ENCODE measurements at places on chromosomes 2 and 18. TPM values are rescaled to one million over a fixed set of nuclear protein-coding genes. Genes with fewer than 3 reads are reported as not detected.

GRCh38 chr2:70226781-70227180, 21.6 kb downstream of the TIA1 start:
- ATAC-seq, result no peak

GRCh38 chr2:171512014-171512413, 10.3 kb upstream of the CYBRD1 start:
- ATAC-seq, result no peak

- no peak for ATAC-seq
These were observed 26.4 kb upstream of the ATRAID start for GRCh38 chr2:27185331-27186026.

- ATAC-seq, result no peak
These were observed 55.2 kb downstream of the TTC21B start for GRCh38 chr2:165898381-165898780.

DNA sequence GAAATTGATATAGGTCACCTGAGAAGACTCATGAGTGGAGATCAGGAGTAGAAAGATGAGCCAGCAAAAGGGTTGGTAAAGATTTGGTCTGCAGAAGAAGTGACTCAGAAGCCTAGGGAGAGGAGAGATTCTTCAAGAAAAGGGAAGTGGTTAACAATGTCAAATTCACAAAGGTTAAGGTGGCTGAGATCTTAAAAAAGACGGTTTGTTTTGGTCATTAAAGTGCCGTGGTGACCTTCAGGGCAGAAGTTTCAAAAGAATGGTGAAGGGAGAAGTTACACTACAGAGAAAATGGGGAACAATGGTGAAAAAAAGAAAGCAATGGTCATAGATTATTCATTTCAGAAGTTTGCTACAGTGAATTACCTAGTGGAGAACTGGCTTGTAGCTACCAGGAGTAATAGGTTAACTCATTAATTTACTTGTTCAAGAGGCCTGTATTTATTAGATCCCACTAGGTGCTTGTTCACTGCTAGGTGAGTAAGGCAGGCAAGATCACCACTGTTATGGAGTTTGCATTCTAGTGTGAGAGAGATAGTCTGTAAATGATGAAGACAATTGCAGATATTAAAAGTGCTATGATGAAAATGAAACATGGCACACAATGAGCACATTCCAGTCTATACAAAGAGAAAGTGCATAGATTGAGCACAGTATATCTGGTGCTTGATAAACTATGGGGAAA, 43.0 kb downstream of the FBXO48 start:
- ATAC-seq, result no peak

DYNC1I2 gene
- 138 TPM for total RNA-seq

DNA sequence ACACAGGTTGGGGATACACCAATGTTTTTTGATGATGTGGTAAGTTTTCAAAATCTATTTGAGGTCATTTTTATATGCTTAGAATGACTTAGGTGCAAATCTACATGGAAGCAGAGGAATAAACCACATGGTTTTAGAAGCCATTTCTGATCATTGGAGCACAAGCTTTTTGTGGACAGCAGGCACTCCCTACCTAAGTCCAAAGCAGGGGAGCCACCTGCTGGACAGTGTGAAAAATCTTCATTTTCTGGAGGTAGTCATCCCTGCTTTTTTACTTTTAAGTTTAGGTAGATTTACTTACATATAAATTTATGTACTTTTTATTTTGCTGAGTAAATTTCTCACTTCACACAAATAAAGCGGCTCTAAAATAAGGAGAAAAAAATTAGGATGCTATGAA, 323.2 kb downstream of the PLCL1 start:
- ATAC-seq, result peak; percentile 76

PAPOLG gene
- total RNA-seq, result 15.2 TPM

DNA sequence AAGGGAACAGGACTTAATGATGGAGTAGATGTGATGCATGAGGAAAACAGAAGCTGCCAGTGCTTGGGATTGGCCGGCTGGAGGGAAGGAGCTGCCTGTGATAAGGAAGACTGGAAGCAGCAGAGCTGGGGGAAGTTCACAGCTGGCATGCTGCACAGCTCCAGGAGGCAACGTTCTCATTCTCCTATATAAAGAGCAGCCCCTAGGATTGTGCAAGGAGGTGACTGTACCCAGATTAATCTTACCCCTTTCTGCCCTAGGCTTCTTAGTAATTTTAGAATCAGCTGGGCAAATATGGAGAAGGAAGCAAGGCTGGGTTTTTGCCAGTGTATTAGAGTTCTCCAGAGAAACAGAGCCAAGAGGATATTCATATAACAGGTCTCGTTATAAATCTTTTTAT, 155.8 kb downstream of the ALPK2 start:
- no peak for ATAC-seq

- ATAC-seq, result peak; percentile 98
These were observed 329.9 kb downstream of the DLGAP1 start for GRCh38 chr18:4125224-4125623.

GALNT3 gene
- total RNA-seq, result 1.9 TPM

- no peak for ATAC-seq
These were observed 20.5 kb downstream of the THAP4 start for GRCh38 chr2:241616168-241617125.

GRCh38 chr18:34543356-34543755, 166.7 kb upstream of the DTNA start:
- no peak for ATAC-seq

SLC23A3 gene
- 0.13 TPM for total RNA-seq

GRCh38 chr2:239839306-239839705, 185.8 kb downstream of the NDUFA10 start:
- no peak for ATAC-seq

KCNG2 gene
- 0.18 TPM for total RNA-seq

DNA sequence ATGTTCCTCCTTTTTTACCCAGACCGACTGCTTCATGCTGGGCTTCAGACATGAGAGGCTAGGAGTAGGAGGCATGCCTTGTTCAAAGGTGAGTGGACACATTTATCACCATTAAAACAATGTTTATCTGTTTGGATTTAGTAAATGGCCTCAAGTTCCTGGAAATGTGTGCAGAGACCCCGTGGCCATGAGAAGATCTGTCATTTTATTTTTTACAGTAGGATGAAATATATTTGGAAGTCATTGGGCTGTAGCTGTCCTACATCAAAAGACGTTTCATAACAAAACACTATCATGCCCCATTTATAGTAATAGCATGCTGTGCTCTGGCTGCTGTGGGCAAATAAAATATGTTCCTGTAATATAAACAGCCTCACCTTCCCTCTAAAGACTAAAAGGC, 403.9 kb upstream of the TNP1 start:
- ATAC-seq, result peak; percentile 54

GRCh38 chr2:189803431-189803830, 19.2 kb downstream of the PMS1 start:
- ATAC-seq, result no peak

GRCh38 chr2:65681503-65681902, 249.1 kb upstream of the SPRED2 start:
- ATAC-seq, result no peak

DNA sequence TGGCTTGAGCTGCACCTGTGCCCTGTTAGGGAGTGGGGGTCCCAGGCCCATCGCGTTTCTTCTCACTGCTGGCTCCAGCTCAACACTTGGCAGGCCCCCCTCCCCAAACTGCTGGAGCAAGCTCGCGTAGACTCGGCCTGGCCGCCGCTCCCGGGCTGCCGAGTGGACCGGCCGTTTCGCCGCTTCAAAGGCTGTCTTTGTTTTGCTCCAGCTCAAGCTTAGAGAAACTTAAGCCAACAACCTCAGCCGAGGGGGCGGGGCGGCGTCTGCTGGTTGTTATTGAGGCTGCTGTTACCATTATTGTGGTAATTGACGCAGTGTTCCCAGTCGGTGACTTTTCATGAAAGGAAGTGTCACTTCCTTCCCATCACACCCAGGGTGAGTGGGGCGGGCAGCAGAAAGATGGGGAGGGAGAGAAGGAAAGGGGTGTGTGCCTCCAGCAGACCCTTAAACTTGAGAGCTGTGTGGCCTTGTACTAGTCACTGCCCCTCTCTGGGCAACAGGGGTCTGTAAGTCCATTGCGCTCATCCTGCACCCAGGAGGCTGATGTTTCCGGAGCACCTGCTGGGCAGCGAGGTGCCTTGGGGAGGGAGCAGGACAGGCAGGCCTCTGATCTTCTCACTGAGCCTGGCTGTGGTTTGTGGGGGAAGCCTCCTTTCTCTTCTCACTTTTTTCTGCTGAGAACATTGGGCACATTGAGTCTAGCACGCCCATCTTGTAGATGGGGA, 2.1 kb downstream of the ARID5A start:
- no peak for ATAC-seq

GRCh38 chr2:54939446-54940118, 110.7 kb downstream of the RTN4 start:
- no peak for ATAC-seq

DNA sequence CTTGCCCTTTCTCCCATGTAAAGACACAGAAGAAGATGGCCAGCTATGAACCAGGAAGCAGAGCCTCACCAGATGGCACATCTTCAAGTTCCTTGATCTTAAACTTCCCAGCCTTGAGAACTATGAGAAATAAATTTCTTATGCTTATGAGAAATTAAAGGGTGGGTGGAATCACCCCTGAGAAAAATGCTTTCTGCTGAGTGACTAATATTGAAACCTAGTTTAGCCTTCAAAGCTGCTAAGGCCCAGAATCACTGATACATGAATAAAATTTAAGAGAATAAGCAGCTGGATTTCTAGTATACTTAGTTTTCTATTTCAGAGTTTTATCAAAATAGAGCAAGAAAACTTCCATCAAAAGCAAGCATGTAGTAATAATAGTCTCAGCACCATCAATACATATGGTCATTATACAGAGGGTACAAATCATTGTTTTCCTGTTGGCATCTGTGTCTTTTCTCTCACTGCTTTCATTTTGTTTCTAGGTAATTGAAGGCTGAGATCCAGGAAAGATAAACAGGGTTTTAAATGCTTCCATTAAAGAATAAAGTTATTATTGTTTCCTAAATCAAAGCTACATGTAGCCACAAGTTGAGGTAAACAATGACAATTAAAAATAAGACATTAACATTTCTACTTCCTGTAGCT, 53.3 kb upstream of the COL5A2 start:
- no peak for ATAC-seq

GRCh38 chr2:160993654-160994061, 166.6 kb upstream of the TANK start:
- ATAC-seq, result peak; percentile 9

GRCh38 chr18:77250926-77251729, 1.5 kb downstream of the GALR1 start:
- peak; percentile 31 for ATAC-seq

DNA sequence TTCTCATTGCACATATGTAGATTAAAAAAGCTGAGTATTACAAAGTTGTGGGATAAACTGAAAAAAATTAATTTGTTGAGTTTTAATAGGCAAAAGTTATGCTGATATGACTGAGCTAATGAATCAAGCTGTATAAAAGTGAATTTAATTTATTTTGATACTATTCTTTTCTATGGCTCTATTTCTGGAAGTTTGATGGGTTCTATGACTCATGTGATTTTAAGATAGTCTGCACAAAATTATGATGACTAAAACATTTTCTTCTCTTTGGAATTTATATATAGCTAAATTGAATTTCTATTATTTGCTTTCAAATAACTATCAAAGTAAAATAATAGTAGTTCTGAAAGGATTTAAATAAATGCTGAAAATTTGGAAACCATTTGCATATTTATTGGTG, 71.0 kb upstream of the MMADHC start:
- no peak for ATAC-seq

NEB gene
- total RNA-seq, result 3.1 TPM

GRCh38 chr2:174376967-174377366, 18.6 kb upstream of the SCRN3 start:
- no peak for ATAC-seq

- ATAC-seq, result no peak
These were observed 82.0 kb downstream of the CTAGE1 start for GRCh38 chr18:22335731-22336198.

DNA sequence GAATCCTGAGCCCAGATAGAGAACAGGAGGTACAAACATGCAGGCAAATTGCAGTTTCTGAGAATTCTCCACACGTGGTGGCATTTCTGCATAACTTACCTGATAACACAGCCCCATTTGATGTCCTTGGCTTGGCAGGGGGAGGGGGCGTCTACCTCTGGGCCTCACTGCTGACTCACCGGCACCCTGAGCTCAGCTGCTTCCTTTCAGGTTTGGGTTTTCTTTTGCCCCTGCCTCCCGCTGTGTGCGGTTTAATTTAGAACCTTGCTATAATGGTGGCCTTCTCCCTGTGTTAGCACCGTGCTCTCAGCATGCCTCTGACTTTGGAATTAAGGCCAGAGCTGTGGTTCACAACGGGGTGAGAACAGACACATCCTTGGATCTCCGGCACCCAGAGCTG, 4.4 kb downstream of the CTIF start:
- no peak for ATAC-seq

DNA sequence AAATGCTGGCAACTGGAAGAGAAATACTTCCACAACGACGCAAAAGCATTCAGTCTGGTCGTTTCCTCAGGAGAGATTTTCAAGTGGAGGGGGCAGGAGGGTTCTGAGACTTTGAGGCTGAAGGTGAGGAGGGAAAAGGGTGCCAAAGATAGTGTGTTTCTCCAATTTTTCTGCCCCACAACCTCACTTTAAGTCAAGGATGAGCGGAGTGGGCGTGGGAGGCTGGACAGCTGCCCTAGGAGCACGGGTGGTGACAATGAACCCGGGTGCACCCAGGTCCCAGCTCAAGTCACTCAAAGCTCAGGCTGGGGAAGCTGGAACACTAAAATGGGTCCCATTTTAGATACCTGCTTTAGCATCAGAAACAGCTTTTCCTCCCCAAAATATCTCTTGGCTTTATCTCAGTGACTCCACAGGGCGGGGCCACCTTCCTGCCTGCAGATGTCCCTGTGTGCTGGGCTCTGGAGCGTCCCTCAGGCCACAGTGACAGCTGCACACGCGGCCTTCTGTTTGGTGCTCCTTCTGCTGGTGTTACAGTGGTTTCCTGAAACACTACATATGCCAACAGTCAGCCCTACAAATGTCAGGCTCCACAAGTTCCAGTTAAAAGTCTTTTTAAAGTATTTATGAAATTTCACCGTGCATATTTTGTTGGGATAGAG, 1.4 kb upstream of the MBP start:
- peak; percentile 33 for ATAC-seq

BUB1 gene
- 0.76 TPM for total RNA-seq

EGR4 gene
- total RNA-seq, result 0.68 TPM

DNA sequence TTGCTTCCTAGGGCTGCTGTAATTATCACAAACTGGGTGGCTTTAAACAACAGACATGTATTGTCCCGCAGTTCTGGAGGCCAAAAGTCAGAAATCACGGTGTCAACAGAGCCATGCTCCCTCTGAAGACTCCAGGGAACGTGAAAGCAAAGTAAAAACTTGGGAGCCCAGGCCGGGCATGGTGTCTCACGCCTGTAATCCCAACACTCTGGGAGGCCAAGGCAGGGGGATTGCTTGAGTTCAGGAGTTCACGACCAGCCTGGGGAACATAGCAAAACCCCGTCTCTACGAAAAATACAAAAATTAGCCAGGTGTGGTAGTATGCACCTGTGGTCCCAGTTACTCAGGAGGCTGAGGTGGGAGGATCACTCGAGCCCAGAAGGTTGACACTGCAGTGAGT, 63.5 kb downstream of the MCFD2 start:
- no peak for ATAC-seq

GRCh38 chr18:12589448-12589847, 68.5 kb downstream of the SPIRE1 start:
- no peak for ATAC-seq

- ATAC-seq, result peak; percentile 47
These were observed 61.9 kb downstream of the XRCC5 start for GRCh38 chr2:216171011-216171410.

- no peak for ATAC-seq
These were observed 57.4 kb upstream of the PGAP1 start for GRCh38 chr2:196983934-196984333.
